Type B pancreatic cell (in vitro differentiated cells): ENCODE measurements at places on chromosomes 2 and 18.

DNA sequence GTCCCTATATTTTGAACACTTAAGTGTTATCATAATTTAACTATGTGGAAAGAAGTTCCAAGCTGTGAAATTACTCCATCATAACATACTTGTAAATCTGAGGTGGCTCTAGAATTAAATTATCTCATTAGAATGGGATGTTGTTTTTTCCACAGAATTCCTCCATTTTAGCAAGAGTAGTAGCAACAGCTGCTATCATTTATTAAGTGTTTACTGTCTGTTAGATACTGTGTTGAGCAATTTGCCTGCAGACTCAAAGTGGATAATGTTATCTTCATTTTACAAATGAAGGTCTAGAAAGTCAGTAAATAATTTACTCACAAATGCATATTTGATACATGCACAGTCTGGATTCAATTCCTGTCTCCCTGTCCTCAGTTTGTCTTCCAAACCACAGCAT, 504.8 kb upstream of the NRP2 start:
- DNase-seq: no peak

- DNase-seq: no peak
Observed at GRCh38 chr2:20129331-20130159, 78.1 kb upstream of the LAPTM4A start.

DNA sequence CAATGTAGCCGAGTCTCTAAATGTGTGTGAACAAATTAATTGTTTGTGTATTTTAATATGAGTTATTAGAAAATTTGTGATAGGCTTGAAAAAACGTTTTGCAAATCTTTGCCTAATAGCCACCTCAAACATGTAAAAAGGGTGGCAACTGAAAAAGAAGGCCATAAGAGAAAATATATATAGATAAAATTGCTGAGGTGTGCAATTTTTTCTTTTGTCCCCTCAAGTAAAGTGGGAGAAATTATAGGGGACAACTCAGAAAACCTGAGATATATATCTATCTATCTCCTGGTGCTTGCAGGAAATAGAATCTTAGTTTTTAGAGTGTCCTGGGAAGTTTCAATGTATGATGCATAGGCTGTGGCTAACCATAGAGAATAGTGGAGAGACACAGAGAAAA, 201.4 kb upstream of the LRP1B start:
- no peak for DNase-seq

- no peak for DNase-seq
Observed at GRCh38 chr2:85834466-85834865, 54.3 kb downstream of the ST3GAL5 start.

- no peak for DNase-seq
Observed at GRCh38 chr2:85390941-85391669, 19.1 kb downstream of the CAPG start.

- DNase-seq: no peak
Observed at GRCh38 chr2:135162786-135163185, 110.7 kb downstream of the RAB3GAP1 start.

DNA sequence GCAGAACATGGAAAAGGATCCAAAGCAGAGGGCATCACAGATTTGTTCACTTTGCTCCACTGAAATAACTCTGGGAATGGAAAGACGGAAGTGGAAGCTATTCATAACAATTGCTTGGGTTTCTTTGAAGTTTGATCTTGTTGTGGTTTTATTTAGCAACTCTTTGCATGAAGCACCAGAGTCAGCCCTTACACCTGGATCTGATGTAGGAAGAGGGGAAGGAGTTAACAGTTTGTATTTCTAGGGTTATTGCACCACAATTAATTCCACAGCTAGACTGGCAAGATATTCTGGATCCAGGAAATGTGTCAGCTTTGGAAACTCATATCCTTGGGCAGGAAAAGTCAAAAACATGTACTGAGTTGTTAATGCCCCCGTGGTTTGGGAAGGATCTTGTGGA, 1143.4 kb downstream of the CNTNAP5 start:
- DNase-seq: no peak
